SK-MEL-5 (cell line): ENCODE measurements at places on chromosomes 5 and 9. TPM values are rescaled to one million over a fixed set of nuclear protein-coding genes. Genes with fewer than 3 reads are reported as not detected.

DNA sequence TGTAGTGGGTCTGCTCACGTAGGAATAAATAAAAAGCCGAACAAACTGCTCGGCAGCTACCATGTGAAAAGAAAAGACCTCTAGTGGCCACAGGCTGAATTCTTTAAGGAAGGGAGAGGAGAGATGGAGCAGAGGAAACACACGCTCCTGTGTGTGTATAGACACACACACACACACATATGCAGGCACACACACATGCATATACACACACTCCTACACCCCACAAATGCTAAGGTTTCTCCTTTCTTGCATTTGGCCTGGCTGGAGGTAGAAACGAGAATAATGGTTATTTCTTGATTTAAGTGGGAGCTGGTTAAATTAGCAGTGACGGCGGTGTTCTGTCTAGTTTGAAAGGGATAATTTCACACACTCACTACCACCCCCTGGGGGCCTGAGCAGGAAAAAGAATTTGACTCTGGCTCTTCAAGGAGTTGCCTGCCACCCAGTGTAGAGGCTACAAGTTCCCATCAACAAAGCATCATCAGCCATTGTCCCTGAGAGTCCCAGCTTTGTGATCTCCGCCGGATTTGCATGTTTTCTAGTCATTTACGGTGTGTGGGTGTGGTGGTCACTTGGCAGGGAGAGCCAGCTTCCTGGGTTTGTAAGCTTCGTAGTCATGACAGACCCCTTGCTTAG is at the start of gene INSYN2B:
TSS of gene INSYN2B (minus strand) at position 78 of the 636 bp plus-strand sequence. CDS start 96,597 bp downstream, outside the sequence.
- peak; percentile 80 for DNase-seq

Gene TMEM215
- total RNA-seq = not detected in 2 replicates

GRCh38 chr5:180469866-180470265 is 24.3 kb upstream of the CNOT6 start:
- DNase-seq = no peak

DNA sequence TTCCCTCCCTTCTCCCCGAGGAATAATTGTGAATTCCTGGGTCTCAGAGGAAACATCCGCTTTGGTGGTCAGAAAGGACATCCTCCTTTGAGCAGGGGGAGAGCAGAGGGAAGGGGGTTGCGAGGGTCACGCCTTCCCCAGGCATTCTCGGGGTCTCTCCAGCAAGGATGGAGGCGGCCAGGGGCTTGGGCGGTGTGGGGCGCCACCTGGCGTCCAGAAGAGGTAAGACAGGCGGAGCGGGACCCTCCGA is 129.1 kb downstream of the KCNIP1 start:
- DNase-seq = no peak

DNA sequence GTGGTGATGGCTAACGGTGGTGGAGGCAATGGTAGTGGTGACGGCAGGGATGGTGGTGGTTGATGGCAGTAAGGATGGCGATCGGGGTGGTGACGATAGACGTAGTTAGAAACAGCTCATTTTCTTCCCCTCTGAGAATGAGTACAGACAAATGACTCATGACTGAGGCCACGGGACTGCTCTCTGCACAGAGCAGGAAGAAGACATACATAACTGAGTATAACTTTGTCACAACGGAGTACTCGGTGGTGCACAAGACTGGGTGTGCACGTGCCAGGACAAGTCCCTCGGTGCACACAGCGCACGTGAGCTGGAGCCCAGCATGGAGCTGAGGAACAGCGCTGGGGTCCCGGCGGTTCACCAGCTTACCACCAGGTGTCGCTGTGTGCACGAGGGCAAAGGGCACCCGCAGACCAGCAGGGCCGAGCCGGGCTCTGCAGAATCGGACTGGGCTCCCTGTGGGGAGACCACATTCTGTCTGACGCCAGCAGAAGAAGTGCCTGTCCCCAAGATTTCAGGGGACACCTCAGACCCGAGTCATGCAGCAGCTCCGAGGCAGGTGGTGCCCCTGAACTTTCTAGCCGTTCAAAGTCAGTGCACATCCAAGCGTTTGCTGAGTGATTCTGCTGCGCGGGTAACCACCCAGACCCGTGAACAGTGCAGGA is 188.6 kb downstream of the FSTL4 start:
- DNase-seq = peak; percentile 64

Gene RPL37
- total RNA-seq = 4,634 and 5,256 TPM in 2 replicates

GRCh38 chr9:84935528-84936117 is 266.1 kb downstream of the NTRK2 start:
- DNase-seq = no peak

Gene SOX30
- not detected in 2 replicates for total RNA-seq

GRCh38 chr5:32109236-32109635 is 64.9 kb downstream of the GOLPH3 start:
- no peak for DNase-seq

- peak; percentile 19 for DNase-seq
Observed at GRCh38 chr5:55993731-55994494, 850 bp downstream of the IL6ST start.

- DNase-seq = no peak
Observed at GRCh38 chr5:162939991-162940390, 497.4 kb upstream of the CCNG1 start.
